ENCODE measurements at places on chromosomes 12 and 14.

- DNase-seq = no peak
Observed at GRCh38 chr12:5873281-5873919, 71.7 kb downstream of the ANO2 start.

GRCh38 chr14:90349739-90350138 lies 18.0 kb upstream of the NRDE2 start:
- no peak for DNase-seq

- DNase-seq = no peak
Observed at GRCh38 chr14:49014476-49014875, 571.7 kb downstream of the RPS29 start.

DNA sequence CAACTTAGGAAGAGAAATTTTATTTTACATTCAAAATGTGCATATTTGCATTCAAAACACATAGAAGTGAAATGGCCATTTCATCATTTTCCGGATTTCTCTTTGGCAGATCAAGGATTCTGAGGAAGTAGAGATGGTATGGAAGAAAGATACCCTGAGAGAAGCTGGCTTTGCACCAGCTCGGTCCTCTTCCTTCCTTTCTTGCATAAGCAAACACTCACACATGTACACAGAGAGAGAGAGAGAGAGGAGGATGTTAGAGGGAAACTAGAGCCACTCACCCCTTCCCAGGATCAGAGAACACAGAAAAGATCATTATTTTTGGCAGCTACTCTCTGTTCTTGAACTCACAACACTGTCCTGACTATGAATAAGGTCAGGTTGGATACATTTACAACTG lies 15.6 kb upstream of the PLEKHD1 start:
- DNase-seq = no peak

DNA sequence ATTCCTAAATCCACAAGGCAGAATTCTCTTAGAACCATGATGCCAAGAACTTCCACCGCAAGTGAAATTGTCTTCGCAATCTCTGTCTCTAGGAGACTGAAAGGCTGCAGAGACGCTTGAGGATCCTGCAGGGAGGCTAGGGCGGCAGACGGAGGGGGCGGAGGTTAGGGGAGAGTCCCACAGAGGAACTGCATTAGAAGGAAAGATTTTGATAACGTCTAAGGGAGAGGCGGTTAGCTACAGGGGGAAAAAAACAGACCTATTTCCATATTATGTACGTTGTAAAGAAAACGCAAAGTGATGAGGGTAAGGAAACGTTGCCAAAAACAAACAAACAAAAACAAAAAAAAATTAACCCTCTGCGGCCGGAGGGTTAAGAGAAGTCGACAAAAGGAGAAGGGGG lies 595 bp downstream of the KLHL28 start:
- DNase-seq = no peak

GRCh38 chr14:22551605-22551997 lies 37.4 kb downstream of the DAD1 start:
- DNase-seq = no peak

DNA sequence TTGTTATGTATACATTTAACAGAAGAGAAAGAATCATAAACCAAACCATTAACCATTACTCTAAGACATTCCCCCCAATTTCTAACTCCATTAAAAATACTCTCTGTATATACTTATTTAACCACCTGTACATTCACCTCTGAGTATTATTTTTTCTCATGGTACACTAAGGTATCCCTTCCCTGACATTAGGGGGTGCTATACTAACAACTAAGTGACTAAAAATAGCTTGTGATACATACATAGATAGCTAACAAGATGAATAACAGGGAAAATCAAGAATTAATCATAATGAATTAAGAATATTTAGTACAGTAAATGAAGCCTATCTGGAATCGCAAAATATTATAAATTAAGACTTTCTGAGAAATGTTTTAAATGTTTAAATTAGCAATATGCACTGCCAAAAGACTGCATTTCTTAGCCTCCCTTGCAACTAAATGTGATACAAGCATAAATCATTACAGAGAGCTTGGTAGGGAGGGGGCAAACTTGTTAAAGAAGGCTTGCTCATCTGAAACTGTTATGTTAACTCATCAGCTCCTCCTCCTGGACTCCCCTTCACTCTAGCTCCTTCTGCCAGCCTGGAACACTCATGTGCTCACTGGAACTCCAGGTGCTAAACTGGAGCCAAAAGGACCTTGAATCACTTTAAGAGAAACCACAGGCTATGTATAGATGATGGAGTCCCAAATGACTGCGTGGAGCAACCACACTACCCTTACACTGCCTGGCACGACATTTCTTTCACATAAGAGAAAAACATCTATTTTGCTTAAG lies 14.9 kb downstream of the C2CD5 start:
- no peak for DNase-seq

- DNase-seq = no peak
Observed at GRCh38 chr12:131793243-131794022, 34.8 kb upstream of the MMP17 start.

- DNase-seq = no peak
Observed at GRCh38 chr14:77141214-77142004, at the start of gene ZDHHC22. Gene ZDHHC22 (minus strand): TSS chr14:77141791. CDS start chr14:77139738, 2,053 bp downstream.

DNA sequence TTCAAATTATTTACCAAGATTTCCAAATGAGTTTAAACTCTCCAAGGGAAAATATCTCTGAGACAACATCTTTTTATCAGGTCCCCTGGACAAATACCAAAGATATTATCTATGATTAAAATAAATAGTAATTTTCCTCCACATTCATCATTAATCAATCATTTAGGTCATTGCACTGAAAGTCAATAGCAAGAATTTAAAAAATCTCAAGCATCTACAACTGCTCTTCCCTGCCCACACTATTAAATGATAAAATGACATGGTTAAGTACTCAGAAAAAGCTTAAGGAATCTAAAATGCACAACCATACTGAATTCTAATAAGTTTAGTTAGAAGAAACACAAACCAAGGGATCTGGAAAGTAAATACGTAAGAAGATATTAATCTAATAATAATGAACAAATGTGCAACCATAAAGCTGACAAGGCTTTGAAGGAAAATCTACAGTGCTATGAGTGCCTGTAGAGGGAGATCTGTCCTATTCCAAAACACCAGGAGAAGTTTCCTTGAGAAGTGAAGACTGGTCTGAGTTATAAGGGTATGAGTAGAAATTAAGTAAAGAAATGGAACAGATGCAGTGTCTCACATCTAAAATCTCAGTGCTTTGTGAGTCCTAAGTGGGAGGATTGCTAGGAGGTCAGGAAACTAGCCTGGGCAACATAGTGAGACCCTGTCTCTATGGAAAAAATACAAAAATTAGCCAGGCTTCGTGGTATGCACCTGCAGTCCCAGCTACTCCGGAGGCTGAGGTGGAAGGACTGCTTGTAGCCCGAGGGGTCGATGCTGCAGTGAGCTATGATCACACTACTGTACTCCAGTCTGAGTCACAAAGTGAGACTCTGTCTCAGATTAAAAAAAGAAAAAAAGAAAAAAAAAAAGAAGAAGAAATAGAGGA lies 19.2 kb downstream of the INTS13 start:
- no peak for DNase-seq

Data from T1000 (cell line).